Stimulated activated CD4-positive, alpha-beta T cell treated with anti-CD3 and anti-CD28 coated beads, Interleukin-15, amount 100 ng/mL, for 1 hour (primary cell): ENCODE measurements at places on chromosomes 6 and 20.

DNA sequence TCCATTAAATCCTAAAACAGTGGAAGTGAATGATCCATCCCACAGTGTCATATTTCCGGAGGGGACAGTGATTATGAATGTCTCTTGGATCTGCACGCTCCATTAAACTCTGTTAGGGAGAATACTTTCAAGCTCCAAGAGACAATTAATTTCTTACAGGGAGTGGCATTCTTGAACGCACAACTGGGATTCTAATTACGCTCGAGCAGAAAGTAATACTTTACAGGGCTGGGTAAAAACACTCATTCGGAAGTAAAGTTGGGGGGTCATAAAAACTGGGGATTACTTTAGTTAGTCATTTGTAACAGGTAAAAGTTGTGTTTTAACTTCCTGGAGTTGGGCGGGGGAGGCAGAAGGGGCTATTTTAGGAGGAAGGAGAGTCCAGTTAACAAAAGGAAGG lies 151.8 kb downstream of the ZFP64 start:
- no peak for DNase-seq

- DNase-seq, result peak; percentile 59
Observed at GRCh38 chr6:170271771-170272314, 19.0 kb downstream of the DLL1 start.

GRCh38 chr6:33905071-33905609 lies 101.3 kb upstream of the MLN start:
- DNase-seq, result no peak

GRCh38 chr6:115817161-115817560 lies 243.5 kb downstream of the FRK start:
- no peak for DNase-seq

- no peak for DNase-seq
Observed at GRCh38 chr6:75503291-75503690, 9.7 kb upstream of the FILIP1 start.

GRCh38 chr6:7879043-7879442 lies 31.5 kb downstream of the TXNDC5 start:
- DNase-seq, result no peak

DNA sequence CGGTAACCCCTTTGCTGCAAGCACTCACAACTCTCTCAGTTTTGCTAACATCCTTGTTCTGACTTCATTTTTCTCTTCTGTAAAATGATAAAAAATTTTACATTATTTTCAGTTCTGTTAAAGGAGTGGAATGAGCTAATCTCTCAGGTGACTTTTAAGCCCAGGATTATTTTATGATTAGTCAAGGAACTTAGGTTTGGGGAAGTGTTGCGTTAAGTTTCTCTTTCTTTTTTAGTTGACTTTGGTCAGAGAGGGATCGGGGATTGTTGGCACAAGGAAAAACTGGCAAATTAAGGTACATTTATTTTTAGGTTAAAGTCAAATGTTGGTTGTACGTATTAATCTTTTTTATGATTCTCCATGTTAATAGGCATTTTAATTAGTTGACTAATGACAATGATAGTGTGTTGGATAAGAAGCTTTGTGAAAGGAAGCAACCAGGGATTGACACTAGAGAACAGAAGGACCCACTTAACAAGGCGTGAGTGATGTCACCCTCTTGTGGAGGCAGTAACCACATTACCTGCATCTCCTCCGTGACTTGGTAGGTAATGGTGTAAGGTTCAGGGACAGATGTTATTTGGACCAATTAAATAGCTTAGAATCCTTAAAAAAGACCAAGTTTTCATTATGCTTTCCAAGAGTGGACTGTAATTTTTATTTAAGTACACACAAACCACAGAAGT lies 31.6 kb downstream of the CD83 start:
- DNase-seq, result no peak

DNA sequence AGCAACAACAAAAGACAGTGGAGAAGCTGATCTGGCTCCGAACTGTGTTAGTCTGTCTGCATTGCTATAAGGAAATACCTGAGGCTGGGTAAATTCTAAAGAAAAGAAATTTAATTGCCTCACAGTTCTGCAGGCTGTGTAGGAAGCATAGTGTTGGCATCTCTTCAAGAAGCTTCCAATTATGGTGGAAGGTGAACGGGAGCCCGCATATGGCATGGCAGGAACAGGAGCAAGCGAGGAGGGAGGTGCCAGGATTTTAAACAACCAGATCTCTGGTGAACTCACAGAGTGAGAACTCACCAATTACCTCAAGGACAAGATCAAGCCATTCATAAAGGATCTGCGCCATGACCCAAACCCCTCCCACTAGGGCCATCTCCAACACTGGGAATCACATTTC lies 293.5 kb downstream of the SMOC2 start:
- DNase-seq, result no peak

DNA sequence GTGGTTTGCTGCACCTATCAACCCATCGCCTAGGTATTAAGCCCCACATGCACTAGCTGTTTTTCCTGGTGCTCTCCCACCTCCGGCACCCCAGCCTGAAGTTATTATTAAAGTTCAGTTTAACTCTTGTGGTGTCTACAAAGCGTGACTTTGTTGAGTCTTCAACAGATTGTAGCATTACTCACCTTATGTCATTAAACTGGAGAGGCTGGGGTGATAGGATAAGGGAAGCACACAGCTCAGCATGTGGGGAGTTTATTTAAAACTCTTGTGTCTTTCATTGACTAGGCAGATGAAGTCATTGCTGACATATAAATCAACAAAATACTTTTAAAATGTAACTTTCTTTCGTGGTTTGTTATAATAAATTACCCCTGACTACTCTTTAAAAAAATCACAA lies 84.7 kb upstream of the GCM1 start:
- DNase-seq, result no peak

DNA sequence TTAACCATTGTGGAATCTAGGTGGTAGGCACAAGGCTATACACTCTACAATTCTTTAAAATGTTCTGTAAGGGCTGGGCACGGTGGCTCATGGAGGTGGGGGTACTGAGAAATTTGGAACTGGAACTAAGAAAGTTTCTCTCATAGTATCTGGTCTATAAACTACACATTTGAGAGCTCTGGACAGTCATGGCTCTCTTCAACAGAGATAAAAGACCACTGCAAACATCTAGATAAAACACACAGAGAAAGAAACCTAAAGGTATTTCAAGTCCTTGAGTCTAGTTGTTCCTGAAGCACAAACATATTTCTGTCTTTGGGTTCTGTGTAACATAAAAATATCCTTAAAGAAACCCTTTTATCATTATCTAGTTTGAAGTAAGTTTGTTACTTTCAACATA lies 35.2 kb downstream of the ILRUN start:
- DNase-seq, result no peak

- DNase-seq, result no peak
Observed at GRCh38 chr6:61886608-61887259, 399.3 kb downstream of the KHDRBS2 start.

- peak; percentile 79 for DNase-seq
Observed at GRCh38 chr6:154733183-154733625, at the start of gene SCAF8. Gene SCAF8 (plus strand): TSS chr6:154733416. CDS start chr6:154733901, 485 bp downstream.

DNA sequence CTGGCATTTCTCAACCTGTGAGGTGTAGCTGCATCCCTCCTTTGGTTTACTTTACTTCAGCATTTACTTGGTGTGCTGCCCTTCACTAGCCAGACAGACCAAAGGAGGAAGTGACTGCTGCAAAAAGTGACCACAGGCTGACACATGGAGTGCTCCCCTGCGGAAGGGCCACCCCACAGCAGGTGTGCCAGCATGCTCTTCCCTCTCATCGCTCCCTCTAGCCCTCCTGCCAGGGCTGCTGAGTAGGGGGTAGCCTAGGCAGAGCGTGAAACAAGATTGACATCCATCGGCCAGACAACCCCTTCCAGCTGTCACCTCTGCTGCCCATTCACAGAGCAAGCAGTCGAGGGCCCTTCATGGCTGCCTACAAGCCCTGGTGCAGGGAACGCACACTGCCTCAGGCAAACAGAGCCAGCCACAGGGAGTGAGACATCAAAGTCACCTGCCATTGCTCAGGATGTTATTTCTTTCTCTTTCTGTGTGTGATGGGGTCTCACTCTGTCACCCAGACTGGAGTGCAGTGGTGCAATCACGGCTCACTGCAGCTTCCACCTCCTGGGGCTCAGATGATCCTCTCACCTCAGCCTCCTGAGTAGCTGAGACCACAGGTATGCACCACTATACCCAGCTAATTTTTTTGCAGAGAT lies 102.0 kb upstream of the RPS6KA2 start:
- DNase-seq, result no peak

DNA sequence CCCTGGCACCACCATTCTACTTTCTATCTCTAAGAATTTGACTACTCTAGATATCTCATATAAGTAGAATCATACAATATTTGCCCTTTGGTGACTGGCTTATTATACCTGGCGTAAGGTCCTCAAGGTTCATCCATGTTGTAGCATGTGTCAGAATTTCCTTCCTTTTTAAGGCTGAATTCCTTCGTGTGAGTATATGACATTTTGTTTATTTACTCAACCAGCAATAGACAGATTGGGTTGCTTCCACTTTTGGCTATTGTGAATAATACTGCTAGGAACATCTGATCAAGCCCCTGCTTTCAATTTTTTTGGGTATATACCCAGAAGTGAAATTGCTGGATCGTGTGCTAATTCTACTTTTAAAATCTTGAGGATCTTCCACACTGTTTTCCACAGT lies 232.8 kb upstream of the MCHR2 start:
- no peak for DNase-seq

- peak; percentile 2 for DNase-seq
Observed at GRCh38 chr6:43368259-43369160, 937 bp downstream of the ZNF318 start.

GRCh38 chr6:161319231-161319630 lies 45.4 kb upstream of the AGPAT4 start:
- DNase-seq, result no peak

DNA sequence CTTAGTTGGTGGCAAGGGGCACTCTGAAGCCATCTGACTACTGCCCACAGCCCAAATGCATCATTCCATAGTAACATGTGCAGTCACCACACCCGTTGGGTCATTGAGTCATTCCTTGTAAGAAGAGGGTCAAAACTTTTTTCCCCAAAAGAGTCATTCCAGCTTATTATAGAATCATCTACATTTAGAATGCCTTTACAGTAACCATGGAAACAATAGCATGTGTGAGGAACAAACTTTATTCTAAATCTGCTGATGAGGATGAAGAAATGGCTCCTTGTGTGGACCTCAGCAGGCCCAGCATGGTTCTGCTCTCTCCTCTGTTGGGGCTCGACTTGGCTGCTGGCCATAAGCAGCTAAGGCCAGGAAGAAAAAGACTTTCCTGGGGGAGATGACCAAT lies 111.2 kb upstream of the PTPRT start:
- DNase-seq, result no peak

DNA sequence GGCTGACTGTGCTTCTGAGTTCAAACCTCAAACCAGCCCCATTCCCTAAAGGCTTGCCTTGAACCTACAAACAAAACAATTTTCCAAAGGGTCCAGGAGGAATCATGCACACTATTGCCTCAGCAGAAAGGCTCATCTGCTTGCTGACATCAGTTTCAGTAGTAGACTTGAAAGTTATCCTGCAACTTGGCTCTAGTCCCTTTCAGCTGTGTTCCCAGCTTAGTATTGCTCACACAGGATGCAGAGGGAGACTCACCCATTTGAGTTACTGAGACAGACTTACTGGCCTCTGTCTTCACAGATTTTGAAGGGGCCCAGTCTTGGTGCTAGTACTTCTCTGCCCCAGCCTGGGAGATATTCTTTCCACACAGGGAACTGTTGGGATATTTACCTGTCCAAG lies 38.5 kb upstream of the TFB1M start:
- no peak for DNase-seq

DNA sequence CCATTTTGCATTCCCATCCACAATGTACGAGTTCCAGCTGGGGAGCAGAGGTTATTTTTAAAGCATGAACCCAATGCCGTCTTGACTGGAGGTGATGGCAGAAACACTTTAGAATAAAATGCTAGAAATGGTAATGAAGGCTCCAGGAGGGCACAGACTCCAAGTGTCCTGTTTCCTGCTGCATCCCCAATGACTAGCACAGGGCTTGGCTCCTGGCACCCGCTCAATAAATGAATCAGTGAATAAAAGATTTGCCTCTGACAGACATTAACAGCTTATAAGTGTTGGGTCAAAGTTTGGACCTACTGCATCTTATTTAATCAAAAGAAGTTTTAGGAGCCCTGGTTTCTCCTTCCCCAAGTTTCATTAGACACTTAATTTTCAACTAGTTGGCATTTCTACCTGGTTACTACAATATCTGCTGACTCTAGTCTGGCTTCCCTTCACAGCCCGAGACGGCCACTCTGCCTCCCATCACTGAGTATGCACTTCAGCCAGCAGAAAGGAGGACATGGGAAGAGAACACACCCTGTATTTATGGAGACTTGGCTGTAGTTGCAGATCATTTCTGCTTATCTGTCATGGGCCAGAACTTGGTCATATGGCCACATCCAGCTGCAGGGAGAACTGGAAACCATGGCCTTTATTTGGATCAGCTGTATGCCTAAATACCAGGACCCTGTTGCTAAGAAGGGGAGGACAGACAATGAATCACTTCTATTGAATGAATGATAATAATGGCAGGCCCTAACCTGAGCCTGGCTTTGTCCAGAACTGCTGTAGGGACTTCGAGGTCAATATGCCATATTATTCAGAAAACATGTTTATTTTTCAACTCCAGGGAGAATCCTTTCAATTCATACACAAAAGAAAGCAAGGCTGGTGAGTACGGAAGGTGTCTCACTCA lies 63.1 kb downstream of the TTI1 start:
- no peak for DNase-seq

DNA sequence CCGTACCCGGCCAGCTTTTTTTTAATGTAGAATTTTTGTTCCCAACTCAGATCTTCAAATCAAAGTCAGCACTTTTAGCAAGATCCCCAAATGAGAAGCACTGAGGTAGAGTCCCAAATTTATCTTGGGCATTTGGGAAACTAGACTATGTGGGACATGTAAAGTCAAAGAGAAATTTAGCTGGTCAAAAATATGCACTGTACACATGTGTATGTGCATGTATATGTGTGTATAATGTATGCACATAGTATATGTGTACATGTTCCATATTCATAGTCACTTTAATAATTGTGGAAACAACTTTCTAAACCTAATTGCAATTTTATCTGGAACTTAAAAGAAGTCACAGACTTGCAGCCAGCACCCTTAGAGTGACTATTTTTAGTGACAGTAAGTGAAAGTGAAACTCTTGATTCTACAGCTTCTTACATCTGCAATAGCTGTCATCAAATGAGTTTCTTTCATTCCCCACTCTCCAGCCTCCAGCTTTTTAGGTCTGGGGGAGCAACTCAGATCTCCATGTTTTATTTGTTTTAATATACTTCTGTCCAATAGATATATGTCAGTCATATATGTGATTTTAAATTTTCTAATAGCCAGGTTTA lies 53.6 kb downstream of the CDC40 start:
- DNase-seq, result no peak

DNA sequence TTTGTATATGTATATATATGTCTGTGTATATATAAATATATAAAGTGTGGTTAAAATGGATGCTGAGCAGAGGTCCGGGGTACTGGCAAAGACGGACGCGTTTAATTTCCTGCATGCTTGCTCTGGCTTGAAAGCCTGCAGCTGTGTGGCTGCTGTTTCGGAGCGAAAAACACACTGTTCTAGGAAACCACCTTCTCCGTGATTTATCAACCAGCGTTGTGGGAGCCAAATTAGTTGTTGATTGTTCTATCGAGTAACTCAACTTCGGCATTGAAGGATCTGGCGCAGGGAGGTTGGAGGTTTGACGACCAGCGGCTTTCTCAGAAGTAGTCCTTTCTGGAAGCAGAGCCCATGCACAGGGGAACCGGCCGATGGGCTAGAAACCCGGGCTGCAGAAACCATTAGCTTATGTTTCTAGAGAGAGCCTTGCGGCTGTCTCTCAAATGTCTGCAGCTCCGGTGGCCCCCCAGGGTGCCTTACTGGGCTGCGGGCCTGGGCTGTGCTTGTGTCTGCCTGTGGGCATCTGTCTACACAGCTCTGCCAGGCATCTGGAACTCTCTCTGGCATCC lies 81.8 kb downstream of the EDN3 start:
- no peak for DNase-seq
